ENCODE measurements at places on chromosomes 1 and 21.

GRCh38 chr1:234148350-234148749, 224.9 kb upstream of the COA6 start:
- no peak for DNase-seq

DNA sequence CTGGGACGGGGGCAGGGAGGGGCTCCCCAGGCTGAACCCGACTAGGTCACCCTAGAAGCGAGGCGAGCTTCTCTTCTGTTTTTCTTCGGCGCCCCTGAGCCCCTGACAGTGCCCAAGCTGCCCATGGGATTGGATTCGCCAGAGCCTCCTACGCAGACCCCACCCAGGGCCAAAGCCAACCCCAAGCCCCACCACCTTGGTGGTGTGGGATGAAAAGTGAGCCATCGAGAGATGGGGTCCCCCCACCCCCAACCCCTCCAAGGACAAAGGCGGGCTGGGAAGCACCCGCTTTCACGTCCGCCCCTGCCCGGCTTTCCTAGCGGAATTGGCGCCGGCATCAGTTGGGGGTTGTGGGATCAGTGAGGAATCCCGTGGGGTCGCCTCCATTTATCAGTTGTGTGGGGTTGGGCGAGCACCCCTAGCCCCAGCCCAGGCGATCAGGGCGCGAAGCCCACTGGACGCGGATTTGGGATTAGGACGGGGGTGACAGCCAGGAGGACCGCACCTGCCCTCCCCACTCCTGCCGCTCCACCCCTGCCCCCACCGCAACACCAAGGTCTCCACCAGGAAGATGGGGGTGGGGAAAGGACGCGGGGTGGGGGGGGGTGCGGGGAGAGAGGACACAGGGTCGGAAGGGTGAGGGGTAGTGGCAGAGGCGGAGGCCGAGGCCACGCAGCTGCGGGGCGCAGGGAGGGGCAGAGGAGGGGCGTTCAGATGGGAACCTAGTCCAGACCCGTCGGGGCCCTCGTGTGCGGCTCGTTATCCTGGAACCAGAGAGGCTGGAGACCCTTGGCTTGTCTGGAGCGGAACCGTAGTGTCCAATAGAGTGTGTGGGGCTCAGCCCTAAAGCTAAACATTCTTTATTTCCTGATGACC, 4.4 kb downstream of the TSPEAR start:
- DNase-seq: no peak

DNA sequence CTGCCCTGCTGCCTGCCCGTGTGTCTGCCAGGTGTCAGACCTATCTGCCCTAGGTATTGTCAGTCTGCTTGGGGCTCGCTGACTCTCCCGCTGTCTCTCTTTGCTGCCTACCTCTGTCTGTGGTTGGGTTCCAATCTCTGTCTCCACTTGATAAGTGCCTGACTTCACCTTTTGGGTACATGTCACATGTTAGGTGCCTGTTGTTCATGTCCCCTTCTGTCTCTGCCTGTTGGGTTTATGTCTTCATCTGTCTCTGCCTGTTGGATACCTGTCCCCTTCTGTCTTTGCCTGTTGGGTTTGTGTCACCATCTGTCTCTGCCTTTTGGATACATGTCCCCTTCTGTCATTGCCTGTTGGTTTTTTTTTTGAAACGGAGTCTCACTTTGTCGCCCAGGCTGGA, 14.6 kb downstream of the RPS6KA1 start:
- DNase-seq: no peak

- DNase-seq: no peak
Measured at GRCh38 chr1:181040284-181040865, 6.6 kb downstream of the MR1 start.

GRCh38 chr1:115296981-115297380, 41.1 kb downstream of the NGF start:
- peak; percentile 33 for DNase-seq

DNA sequence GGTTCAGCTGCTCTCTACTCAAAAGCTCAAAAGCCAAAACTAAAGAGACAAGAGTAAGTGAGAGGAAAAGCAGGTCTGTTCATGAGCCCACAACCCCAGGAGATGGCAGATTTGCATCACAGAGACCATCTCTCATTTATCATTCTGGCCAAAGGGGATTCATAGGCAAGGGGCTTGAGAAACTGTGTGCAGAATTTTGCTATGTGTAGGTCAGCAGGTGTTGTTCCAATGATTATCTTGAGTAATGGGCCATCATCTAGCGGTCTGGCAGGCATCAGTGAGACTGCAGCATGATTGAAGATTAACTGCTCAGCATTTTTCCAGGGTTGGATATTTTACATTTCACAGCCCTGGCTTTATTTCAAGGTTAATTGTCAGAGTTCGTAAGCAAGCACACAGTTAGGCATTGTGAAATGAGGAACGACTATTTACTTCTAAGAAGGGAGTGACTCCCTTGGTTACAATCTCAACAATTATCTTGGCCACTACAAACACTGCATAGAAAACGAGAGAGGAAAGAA, 1204.6 kb upstream of the TMPRSS15 start:
- DNase-seq: peak; percentile 65

DNA sequence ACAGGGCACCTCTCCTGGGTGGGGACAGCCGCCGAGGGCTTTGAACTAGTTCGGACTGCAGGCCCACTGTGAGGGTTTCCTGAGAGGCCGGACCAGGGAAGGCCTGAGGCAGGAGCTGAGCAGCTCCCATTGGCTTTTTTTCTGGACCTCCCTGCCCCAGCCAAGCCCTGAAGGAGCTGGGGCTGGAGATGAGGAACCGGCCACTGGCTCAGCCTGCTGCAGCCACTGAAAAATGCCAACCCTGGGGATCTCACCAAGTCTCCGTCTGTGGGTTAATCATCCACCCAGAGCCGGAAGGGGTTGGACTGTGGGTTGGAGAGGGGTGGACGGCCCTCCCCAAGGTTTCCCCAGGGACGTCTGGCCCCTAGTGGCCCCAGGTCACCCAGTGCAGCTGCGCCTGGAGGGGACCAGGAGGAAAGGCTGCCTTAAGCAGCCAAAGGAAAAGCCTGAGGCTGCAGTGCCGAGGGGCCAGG, 2.5 kb downstream of the VWA1 start:
- no peak for DNase-seq

GRCh38 chr1:53807916-53808315, 30.2 kb downstream of the NDC1 start:
- peak; percentile 65 for DNase-seq

GRCh38 chr1:60425528-60425927, 352.0 kb upstream of the C1orf87 start:
- DNase-seq: peak; percentile 56

GRCh38 chr1:47209725-47210325, 20.0 kb upstream of the PDZK1IP1 start:
- DNase-seq: no peak

- no peak for DNase-seq
Measured at GRCh38 chr1:232614811-232615210, 15.1 kb downstream of the SIPA1L2 start.

- peak; percentile 84 for DNase-seq
Measured at GRCh38 chr1:235972311-235972689, 92.6 kb downstream of the NID1 start.

DNA sequence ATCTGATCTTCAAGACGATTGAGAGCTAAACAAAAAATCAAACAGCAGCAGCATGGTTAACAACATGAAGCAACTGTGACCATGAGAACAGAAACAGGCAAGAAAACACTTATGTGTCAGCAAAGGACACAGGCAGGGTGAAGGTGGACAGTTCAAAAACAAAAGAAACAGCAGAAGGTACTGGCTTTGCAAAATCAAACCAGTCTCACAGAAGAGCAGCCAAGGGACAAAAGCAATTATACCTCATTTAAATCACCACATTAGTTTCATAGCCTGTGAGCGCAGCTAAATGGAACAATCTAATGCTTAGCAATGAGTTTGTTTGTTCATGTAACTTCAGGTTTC, 59.1 kb downstream of the CAPN2 start:
- DNase-seq: peak; percentile 63

DNA sequence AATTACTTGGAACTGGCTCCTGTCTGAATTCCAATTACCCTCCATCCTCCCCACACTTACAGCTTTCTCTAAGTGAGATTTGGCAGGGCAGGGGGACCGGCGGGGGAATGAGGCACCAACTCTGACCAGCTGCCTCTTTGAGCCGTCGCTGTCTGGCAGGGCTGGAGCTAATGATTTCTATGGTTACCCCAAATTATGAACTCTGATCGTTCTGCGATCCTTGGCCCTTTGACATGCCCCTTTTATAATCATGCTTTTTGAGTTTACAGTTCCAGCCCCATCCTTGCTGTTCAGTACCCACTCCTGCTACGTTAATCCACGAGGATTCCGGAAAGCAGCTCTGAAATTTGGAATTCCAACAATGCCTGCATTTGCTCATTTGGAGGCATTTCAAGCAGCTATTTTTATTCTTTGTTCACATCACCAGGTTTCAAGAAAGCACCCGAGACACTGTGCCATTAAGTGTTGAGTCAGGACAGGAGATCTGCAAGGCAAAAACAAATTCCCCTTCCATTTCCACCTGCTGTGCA, 54.6 kb upstream of the LBR start:
- peak; percentile 60 for DNase-seq

DNA sequence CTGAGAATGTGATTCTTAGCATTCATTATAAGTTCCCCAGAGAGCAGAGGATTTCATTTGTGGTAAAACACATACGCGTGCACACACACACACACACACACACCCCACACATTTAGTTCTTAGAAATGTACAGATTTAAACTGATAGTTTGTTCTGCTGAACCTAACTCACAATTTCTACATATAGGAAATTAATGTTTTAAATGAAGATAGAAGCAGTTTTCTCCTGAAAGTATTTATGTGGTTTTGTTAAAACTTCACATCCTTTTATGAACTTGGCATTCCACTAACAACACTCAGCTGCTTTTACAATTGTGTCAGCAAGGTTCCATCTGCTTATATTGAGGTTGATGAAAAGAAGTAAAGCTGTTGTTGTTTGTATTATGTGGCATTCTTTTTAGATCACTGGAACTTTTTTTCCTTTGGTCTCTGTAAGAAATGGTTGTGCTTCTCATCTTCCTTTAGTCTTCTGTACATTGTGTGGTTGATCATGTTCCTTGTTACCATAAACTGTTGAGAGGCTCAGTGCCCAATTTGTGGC, 41.6 kb downstream of the AK4 start:
- DNase-seq: peak; percentile 43

- no peak for DNase-seq
Measured at GRCh38 chr21:45467221-45467779, 62.3 kb downstream of the COL18A1 start.

DNA sequence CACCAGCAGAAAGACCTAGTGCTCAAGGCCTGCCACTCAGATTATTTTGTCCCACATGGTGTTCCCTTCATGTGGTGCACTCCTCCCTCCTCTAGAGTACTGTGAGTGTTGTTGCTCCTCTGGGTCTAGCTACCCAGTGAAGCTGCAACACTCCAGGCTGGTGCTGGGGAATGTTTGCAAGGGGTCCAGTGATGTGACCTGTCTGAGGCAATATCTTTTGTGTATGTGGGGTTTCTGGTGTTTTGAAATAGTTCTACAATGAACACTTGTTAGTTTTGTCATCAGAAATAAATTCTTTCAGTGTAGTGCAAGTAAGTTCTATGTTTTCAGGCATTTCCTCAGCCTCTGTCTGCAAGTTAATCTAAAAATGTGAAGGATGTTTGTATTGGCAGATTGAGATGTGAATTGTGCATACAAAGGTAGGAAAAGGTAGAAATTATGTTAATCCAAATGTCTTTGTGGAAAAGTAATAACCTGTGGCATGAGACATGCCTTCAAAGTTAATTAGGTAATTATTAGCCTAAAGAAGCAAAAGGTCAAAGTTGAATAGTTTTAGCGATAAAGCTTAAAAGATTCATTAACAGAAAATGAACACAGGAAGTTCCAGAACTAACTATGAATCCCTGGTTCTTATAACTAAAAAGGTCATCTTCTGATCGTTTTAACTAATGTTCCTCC, 616.8 kb downstream of the LTN1 start:
- peak; percentile 95 for DNase-seq

DNA sequence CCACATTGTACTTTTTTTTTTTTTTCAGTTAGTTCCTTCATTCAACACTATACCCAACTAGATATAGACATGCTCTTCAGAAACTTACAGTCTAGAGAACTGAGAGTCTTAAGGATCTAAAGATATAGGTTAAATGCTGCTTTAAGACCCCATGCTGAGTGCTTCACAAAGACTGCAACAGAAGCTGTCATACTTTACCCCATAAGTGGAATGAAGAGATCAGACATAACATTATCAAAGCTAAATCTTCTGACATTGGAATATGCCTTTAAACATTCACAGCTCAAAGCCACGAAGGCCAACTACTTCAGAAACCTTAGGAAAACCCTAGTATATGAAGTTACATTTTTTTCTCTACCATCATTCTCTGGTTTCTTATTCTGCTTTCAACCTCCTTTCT, 666.4 kb downstream of the KCNT2 start:
- no peak for DNase-seq

- no peak for DNase-seq
Measured at GRCh38 chr1:223421025-223421424, 27.8 kb downstream of the CCDC185 start.

DNA sequence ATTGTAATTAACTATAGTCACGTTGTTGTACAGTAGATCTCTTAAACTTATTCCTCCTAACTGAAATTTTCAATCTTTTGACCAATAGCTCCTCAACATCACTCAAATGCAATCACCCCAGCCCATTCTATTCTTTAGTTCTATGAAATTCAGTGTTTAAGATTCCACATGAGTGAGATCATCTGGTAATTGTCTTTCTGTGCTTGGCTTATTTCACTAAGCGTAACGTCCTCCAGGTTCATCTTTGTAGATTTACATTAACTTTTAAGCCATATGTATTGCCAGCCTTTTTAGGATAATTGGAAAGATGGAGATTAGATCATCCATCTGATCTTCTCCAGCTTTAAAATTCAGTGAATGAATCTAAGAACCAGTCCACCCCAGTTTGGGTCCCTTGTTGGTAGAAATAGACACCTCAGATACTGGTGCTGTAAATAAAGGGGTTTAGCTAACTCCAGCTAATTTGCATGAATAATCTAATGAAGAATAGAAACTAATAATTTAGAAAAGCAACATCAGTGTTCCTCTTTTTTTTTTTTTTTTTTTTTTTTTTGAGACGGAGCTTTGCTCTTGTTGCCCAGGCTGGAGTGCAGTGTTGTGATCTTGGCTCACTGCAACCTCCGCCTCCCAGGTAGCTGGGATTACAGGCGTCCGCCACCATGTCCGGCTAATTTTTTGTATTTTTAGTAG, 7.0 kb downstream of the S100A10 start:
- no peak for DNase-seq

DNA sequence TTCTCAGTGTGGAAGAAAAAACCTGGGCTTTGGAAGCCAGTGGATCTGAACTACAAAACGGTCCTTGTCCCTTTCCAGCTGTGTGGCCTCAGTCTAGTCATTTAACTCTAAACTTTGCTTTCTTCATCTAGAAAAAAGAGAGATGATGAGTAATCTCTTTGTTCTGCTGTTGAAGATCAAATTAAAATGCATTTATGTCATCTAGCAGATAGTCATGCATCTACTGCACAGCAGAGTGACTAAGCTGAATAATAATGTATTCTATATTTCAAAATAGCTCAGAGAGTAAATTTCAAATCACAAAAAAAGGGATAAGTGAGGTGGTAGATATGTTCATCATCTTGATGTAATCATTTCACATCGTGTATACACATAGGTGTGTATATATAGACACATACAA, 473.2 kb downstream of the DSCAM start:
- no peak for DNase-seq
